Activated T-cell treated with anti-CD3 and anti-CD28 coated beads for 48 hours (primary cell): ENCODE measurements at places on chromosomes 7 and 10.

DNA sequence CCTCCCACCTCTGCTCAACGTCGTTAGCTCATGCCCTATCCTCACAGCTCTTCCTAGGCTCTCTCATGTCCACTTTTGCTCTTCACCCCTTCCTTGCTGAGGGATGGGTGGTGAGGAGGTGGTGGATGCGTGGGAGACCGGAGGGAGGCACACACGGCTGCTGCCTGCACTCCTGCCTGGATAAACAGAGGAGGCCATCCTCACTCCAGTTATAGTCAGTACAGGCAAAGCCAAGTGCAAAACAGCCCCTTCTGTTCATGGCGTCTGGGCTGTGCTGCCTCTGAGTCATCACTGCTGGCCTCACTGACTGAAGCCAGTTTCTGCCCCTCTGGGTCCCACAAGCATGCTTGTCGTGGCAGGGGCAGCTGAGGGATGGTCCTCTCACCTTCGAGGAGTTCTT lies 31.9 kb upstream of the LRRC4 start:
- no peak for DNase-seq

GRCh38 chr10:133000648-133001047 lies 58.3 kb upstream of the CFAP46 start:
- no peak for DNase-seq

GRCh38 chr7:132475669-132476116 lies 100.6 kb downstream of the PLXNA4 start:
- no peak for DNase-seq

DNA sequence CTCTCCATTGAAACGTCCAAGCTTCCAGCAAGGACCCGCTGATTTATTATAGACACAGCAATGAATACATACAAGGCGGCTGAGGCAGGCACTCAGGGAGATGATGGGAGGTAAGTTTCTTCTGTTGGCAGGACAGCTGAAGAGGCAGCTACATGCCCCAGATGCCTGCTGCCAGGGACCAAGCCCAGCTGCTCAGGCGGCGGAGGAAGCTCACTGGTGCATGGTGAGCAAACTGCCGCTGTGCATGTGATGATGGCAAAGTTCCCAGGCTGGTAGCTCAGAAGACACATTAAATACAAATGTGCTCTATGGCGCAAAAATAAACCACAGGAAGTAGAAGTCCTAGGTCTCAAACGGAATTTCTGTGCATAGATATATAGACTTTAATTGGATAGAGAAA lies 2.3 kb downstream of the DNTT start:
- DNase-seq: no peak

DNA sequence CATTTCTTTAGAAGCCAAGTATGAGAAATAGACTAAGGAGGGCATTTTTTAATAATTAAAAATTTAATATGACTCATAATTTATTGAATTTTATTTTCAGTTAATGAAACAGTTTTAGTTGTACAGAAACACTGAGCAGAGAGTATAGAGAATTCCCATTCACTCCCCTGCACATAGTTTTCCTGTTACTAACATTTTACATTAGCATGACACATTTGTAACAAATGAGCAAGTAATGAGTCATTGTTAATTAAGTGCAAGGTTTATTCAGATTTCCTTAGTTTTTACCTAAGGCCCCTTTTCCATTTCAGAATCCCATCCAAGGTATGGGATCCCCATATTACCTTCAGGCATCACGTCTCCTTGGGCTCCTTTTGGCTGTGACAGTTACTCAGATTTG lies 271.5 kb upstream of the FZD8 start:
- no peak for DNase-seq

DNA sequence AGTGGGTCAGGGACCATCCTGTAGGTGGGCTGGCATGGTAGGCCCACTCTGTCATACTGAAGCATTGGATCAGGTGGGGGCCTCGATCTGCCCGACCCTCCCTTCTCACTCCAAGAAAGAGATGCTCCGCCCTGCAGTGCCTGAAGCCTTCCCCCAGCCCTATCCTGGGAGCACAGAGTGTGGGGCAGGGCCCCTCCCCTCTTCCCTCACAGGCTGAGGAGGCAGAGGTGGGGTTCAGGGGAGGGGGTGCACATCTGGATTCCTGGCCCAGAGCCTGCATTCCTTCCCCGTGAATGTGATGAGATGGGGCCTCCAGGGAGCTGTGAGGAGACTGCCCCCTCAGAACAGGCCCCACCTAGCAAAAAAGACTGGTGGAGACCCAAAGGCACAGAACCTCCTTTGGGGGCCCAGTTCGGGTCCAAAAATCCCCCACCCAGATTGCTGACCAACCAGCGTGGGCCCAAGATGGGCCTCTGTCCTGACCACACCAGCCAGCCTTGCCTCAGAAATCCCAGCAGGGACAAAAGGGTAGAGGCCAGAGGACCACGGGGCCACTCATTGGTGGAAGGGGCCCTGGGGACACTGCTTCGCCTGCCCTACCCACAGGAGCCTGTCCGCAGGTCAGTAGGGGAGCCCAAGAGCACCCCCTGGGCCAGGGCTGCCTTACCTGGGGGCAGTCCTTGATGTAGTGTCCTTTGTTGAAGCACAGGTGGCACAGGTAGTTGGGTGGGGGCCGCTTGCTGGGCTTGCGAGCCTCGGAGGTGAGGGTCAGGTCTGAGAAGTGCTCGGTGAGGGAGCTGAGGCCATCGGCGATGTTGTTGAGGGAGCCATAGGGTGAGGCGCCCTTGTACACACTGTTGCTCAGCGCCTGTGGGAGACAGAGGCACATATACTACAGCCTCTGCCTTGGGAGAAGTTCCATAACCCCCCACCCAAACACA lies 13.3 kb downstream of the ZCCHC24 start:
- no peak for DNase-seq

- no peak for DNase-seq
Observed at GRCh38 chr7:50664937-50665336, 99.7 kb upstream of the DDC start.

- DNase-seq: no peak
Observed at GRCh38 chr10:35236739-35237138, 99.6 kb upstream of the CCNY start.

- DNase-seq: no peak
Observed at GRCh38 chr10:4354382-4354812, 471.6 kb upstream of the AKR1E2 start.

DNA sequence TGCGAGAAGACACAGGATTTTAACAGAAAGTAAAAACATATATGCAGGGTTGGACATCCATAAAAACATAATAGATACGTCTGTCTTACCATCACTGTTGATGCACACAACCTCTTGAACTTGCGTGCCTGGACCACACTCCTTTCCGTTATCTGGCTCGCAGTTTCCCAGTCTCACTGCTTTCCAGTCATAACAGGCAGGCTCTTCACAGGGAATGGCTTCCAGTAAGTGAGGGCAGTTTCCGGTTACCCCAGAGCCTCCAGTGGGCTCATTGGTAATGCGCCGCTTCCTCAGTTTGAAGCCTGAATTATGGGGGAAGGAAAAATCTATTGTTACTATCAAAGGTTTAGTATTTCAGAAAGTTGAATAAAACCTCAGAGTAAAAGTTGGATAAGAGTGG lies 290.7 kb downstream of the THSD7A start:
- no peak for DNase-seq
